Dermis blood vessel endothelial cell (primary cell): ENCODE measurements at places on chromosomes 1 and 21.

DNA sequence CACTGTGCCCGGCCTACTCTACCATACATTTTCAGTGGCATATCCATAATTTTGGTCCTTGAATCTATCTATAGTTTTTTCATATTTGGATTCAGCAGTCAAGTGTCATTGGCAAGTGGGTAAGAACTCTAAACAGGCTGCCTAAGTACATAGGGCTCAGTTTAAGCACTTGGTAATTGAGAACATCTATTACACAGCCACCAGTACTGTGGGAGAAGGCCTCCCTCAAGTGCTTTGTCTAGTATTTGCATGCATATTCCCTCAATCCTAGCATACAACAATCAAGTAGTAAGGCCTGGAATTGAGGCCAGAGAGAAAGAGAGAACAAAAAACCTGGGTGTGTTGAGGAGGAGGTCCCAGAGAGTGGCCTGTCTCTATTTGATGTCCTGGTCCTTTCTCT, 325.2 kb downstream of the USP25 start:
- DNase-seq: no peak

GRCh38 chr1:47587891-47588582, 150.2 kb downstream of the FOXD2 start:
- DNase-seq: no peak

DNA sequence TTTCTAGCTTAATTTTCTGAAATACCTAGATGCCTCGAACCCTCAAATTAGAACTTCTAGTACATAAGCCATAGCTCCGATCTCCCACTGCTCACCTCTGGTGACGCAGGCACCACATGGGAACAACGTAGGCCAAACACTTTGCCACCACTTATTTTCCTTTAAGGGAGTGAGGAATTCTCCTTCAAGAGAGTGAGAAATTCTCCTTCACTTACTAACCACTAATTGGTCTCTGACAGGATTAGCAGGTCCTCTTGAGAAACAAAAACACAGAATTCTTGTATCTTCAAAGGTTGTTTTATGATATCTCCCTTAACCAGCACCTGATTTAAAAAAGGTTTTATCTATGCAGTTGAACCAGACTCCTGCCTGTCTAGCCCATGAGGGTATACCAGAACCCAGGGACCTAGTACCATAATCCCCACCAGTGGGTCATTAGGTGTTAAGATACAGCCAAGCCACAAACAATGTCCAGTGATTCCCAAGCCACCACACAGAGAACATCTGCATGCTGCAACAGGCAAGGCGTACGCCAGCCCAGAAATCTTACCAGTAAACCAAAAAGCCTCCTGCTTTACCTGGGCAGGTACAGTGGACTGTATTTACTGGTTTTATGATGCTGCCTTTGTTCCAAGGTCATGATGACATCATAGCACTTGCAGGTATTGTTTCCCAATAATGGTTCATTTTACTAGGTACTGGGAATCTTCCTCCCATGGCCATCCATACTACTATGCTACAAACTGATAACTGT, 20.3 kb upstream of the CXADR start:
- DNase-seq: no peak

DNA sequence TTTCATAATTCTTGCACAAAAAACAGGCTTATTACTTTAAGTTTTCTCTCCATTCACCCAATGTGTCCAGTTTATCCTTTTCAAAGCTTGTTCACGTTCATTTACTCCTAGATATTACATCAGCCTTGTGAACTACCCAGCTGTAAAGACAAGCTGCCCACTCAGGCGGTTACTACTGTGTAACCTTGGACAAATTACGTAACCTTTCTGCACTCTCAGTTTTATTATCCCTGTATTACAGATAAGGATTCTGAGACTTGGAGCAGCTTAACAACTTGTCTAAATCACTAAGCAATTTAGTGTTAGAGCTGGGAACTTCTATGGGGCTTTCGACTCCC, 20.5 kb upstream of the LPAR3 start:
- no peak for DNase-seq

GRCh38 chr1:28900562-28900961, 13.8 kb upstream of the EPB41 start:
- no peak for DNase-seq

- no peak for DNase-seq
Observed at GRCh38 chr1:181630838-181631237, 147.5 kb downstream of the CACNA1E start.

DNA sequence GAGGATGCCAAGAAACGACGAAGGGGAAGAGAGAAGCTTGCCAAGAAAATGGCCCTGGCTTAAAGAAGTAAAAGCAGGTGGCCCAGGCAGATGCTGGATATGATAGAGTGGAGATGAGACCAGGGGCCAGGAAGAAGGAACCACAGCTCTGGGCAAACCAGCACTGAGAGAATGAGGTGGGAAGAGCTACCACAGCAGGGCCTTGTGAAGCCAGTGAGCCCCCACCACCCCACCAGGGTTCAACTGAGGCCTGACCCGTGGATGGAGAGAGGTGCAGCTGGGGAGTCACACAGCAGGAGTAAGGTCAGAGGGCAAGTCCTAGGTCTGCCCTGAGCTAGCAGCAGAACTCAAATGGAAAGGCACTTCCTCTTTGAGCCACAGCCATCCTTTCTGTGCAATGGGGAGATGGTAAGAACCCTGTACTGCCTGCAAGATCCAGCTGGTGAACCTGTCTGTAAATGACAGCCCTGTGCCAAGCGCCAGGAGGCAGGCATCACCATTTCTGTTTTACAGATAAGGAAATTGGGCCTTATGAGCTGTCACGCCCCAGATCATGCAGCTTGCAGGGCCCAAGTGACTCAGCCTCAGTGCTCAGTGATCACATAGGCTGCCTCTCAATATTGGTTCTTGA, 8.5 kb downstream of the SH3BGRL3 start:
- no peak for DNase-seq

- no peak for DNase-seq
Observed at GRCh38 chr21:44071359-44072104, 35.7 kb upstream of the PWP2 start.

GRCh38 chr1:91891454-91891853, 5.5 kb upstream of the TGFBR3 start:
- DNase-seq: no peak

GRCh38 chr1:86114816-86115400, 41.7 kb downstream of the COL24A1 start:
- DNase-seq: no peak

DNA sequence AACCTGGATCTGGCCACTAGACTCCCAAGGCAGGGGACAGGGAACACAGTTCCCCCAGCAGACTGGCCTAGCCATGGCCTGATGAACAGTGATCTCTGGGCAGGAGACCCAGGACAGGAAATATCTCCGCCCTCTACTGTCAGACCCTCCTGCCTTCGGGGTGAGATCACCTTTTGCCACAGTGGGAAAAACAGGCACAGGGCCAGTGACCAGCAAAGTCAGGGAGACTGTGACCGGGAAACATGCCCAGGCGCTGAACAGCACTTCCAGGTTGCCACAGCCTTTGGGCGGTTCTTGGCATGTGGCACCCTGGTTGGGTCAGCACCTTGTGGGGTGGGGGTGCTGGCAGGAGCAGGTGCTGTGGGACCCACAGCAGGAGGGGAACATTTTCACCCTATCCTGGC, 8.9 kb upstream of the ZNF669 start:
- DNase-seq: peak; percentile 23

DNA sequence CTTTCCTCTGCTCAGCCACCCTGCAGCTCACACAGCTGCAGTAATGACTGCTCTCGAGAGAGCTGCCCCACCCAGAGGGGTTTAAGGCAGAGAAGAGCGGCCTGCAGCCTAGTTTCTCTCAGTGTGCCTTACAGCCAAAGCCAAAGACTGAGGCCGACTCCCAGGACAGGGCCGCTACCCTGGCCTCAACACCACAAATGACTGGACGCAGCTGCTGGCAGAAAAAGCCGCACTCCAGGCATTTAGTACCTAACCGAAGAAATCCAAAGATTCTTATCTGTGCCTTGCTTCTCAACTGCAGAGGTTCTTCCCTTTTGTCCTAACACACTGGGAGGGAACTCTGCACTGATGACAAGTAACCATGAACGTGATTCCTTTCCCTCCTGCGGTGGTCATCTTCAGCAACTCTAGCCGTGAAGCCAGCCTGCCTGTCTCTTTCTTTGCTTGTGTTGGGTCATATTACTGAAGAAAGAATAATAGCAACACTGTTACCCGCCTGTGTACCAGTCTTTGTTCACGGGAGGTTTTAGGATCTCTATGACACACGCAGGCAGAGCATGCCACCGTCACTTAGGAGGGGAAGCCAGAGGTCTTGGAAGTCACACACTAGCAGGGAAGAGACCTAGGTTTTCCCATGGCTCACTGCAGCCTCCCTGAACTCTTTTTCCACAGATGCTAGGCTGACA, 202.7 kb downstream of the RHOU start:
- DNase-seq: peak; percentile 54

DNA sequence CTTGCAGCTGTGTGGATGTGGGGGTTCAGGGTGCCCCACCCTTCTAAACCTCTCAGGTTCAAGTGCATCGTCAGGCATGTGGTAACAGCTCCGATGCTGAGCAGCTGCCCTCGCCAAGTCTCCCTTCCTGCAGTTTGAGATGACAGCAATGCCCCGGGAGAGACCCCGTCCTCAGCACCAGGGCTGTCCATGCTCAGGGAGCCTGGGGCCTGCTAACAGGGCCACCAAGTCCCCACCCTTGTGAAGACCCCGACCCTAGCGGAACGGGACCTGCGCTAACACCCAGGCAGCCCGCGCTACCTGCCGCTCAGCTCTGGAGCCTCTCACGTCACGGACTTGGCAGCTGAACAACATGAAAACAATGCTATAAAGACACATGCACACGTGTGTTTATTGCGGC, 159.2 kb upstream of the C1orf174 start:
- DNase-seq: no peak

- no peak for DNase-seq
Observed at GRCh38 chr1:54010415-54011117, 7.4 kb downstream of the LDLRAD1 start.

- peak; percentile 74 for DNase-seq
Observed at GRCh38 chr1:159821171-159821867, 5.4 kb upstream of the SLAMF8 start.

- DNase-seq: no peak
Observed at GRCh38 chr1:85283475-85284199, 7.2 kb upstream of the BCL10 start.

GRCh38 chr1:86981482-86982213, 67.2 kb downstream of the HS2ST1 start:
- no peak for DNase-seq

DNA sequence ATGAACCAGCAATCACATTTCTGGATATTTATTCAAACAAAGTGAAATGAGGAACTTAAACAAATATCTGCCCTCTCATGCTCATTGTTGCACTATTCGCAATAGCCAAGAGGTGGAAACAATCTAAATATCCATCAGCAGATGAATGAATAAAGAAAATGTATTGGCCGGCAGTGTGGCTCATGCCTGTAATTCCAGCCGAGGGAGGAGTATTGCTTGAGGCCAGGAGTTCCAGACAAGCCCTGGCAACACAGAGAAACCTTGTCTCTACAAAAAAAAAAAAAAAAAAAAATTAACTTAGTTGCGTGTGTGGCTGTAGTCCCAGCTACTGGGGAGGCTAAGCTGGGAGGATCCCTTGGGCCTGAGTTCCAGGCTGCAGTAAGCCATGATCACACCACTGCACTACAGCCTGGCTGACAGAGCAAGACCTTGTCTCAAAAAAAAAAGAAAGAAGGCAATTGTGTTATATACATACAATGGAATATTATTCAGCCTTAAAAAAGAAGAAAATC, 191.4 kb downstream of the AKT3 start:
- no peak for DNase-seq

- DNase-seq: no peak
Observed at GRCh38 chr1:235657269-235657668, 7.7 kb upstream of the GNG4 start.

GRCh38 chr1:174391716-174392115, 56.0 kb upstream of the GPR52 start:
- no peak for DNase-seq

GRCh38 chr1:233361876-233362275, 34.4 kb downstream of the MAP3K21 start:
- DNase-seq: no peak

DNA sequence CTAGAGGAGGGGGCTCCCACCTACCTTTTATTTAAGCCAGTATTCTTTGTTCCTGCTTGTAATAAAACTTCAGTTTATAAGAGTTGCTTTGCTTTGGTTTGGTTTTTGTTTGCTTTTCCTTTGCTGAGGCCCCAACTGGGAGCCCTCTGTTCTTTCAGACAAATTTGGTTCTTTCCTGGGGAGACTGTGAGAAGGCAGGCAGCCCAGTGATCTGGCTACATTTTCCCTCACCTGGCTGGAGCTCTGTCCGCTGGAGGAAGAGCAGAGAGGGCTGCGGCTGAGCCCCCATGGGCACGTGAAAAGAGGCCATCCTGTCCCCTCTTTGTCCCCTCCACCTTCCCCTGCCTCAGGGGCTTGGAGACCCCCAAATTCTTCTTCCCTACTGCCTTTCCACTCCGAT, 7.3 kb upstream of the SFN start:
- no peak for DNase-seq

- DNase-seq: no peak
Observed at GRCh38 chr1:161127649-161128048, 4.8 kb downstream of the DEDD start.

- DNase-seq: no peak
Observed at GRCh38 chr1:20059847-20060246, 10.1 kb upstream of the PLA2G5 start.

- DNase-seq: no peak
Observed at GRCh38 chr21:44552681-44553080, 1.4 kb upstream of the KRTAP10-2 start.

GRCh38 chr1:91020486-91020885, 1.3 kb downstream of the ZNF644 start:
- peak; percentile 5 for DNase-seq

DNA sequence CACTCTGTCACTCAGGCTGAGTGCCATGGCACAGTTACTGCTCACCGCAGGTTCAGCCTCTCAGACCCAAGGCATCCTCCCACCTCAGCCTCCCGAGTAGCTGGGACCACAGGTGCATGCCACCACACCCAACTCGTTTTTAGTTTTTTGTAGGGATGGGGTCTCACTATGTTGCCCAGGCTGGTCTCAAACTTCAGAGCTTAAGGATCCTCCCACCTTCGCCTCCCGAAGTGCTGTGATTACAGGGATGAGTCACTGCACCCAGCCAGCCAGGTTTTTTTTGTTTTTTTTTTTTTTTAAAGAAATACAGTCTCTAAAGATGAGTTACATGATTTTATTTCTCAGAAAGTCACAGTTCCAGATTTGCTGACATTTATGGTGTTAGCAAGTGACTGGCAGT, 29.0 kb downstream of the BACE2 start:
- DNase-seq: peak; percentile 44

DNA sequence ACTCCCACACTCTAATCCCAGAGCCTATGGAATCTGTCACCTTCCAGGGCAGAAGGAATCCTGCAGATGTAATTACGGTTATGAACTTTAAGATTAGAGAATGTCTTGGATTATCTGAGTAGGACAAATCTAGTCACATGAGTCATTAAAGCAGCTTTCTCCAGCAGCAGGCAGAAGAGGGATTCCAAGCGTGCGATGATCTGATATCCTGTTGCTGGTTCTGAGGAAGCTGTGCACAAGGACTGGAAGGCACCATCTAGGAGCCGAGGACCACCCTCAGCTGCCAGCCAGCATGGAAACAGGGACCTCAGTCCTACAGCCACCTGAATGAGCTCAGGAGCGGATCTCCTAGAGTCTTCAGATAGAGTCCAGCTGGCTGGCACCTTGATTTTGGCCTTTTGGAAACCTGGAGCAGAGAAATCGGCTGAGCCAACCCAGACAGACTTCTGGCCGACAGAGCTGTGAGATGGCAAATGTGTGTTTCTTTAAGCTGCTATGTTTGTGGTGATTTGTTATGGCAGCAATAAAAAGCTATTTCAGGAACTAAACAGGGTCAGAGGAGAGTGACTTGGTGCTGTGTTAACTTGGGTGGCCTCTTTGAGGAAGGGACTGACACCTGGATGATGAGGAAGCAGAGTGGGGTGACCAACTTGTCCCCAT, 34.5 kb downstream of the LRRN2 start:
- DNase-seq: no peak
